Thoracic aorta endothelial cell (primary cell): ENCODE measurements at places on chromosomes 2 and 18. TPM values are rescaled to one million over a fixed set of nuclear protein-coding genes. Genes with fewer than 3 reads are reported as not detected.

Gene UNC80
- total RNA-seq: not detected in 2 replicates

Gene PLA2R1
- 13.3 and 21.4 TPM in 2 replicates for total RNA-seq

Gene CCDC74A
- 3.9 and 5.6 TPM in 2 replicates for total RNA-seq

Gene CTIF
- 19.4 and 22.5 TPM in 2 replicates for total RNA-seq

Gene COL4A4
- total RNA-seq: 0.29 and 0.93 TPM in 2 replicates

Gene SERPINB13
- 0.13 TPM in 1 of 2 replicates, not detected in the other for total RNA-seq

Gene OBSL1
- total RNA-seq: 11.2 and 17.1 TPM in 2 replicates

Gene OXER1
- total RNA-seq: not detected in 2 replicates
